Posterior cingulate gyrus (tissue), 11 donors: ENCODE measurements at places on chromosomes 6 and 20.

GRCh38 chr6:138428944-138429598, 25.0 kb downstream of the HEBP2 start:
- DNase-seq, result no peak

- DNase-seq, result no peak
These were observed 42.9 kb downstream of the ID4 start for GRCh38 chr6:19880066-19880465.

DNA sequence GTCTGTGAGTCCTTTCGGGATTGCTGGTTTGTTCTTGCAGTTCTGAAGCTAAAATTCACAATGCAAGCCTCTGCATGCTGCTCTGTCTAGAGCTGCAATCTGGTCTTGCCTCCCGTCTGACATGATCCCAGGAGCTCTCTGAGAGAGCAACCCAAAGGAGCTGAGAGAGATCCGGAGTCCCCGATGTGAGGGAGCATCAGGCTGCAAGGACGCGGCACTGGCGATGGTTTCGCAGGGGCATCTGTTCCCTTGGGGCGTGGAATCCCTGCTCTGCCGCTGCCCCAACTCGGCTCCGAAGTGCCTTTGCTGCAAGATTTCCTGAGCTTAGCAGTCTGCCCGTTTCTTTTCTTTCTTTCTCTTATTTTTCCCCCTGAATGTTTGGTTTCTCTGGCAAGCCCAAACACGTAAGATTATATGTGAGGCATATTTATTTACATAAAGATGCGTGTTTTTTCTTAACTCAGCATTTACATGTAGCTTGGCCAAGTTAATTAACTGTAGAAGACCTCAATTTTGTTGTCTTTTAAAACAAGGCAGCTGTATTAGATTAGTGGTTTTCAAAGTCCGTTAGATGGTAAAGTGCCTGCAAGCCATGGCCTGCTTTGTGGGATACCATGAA, 873.0 kb downstream of the KIF16B start:
- peak; percentile 25 for DNase-seq

DNA sequence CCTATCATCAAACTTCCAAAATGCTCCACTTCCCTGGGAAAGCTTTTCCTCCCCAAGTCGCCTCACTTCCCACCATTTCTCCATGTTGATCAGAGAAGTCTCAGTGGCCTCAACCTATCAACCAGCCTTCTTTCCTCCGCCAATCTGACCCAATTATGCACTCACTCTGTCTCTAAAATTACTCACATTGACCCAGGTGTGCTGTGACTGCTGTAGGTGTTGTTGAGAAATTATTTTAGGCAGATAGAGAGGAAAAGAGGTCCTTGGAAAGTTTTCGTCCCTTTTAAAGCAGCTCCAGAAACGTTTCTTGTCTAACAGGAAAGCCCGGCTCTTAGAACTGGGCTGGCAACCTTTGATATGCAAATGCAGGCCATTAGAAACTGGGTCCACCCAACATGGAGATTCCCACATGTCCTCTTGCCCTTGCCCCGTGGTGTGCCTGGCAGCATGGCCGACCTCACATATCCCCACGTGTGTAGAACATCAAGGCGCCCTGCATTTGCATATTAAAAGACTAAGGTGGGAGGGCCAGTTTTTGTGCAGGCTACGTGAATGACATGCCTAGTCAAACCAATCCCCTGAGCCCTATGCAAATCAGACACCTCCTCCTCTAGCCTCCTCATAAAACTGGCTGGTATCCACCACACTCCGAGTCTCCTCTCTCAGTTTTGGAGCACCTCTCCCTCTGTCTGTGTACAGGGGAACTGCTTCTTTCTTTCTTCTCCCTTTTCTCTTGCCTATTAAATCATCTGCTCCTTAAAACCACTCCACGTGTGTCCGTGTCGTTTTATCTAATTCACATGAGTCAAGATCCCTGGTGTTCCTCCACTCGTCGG, 12.9 kb downstream of the IPCEF1 start:
- no peak for DNase-seq

DNA sequence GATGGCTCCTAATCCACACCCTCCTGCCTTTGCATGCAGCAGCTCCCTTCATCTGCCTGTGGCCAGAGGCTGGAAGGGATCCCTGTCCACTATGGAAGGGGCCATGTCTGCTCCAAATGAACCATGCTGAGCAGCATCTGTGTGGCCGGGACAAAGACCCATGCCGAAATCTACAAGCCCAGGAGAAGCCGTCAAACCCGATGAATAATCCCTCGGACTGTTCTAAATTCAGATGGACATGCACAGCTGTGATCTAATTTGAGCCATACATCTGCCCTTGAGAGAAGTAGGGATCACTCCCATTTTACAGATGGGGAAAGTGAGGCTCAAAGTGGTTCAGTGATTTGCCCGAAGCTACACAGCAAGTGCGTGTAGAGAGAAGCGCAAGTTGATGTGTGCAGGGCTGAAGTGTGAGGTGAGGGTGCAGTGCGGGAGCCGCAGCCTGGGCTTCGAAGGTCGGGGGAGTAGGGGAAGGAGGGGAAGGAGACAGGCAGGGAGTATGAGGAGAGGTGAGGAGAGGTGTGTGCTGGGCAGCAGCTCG, 22.6 kb upstream of the CDH22 start:
- DNase-seq, result no peak

GRCh38 chr20:56440346-56441007, 27.9 kb upstream of the RTF2 start:
- no peak for DNase-seq

DNA sequence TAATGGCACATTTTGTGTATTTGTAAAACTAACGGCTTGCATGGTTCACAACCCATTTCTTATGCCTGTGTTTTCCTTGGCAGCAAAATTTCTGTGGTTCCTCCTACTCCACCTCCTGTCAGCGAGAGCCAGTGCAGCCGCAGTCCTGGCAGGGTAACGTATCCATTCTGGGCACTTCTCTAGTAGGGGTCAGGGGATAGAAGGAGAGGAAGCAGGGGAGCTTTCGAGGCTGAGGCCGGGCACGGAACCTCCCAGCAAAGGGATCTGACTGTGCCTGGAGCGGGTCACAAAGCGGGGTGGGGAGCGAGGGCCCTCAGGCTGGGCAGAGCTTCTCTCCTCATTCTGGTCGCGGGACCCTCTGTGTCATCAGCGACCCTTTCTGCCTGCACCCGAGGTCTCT, 58.4 kb downstream of the SYTL3 start:
- DNase-seq, result no peak

DNA sequence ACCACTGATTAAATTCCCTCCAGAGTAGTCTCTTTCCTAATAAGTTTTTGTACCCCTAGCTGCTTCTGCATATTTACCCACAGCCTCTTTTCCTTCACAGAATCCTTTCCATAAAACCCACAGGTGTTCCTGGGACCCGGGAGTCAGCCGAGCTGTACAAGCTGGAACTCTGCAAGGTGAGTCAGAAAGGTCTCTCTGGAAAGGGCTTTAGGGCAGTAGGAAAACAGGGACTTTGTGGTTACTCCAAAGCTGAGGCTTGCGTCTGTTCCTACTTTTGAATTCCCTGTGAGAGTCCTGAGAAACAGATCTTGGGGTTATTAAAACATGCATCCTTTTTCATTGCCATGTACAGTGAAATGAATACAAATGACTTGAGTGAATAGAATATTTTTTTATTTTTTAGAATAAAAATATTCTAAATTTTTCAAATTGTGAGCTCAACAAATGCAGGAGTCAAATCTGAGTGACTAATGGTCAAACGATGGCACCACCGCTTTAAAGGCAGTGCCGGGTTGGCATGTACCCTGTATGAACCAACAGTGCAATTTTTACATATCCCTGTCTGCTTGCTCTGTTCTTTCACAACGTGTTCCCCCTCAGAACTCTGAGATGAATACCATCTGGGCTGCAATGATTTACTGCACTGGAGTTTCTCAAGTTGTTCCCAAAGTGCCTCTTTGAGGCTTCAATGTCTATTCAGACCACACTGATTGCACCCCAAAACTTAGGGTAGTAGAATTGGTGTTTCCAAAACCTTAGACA, 78.4 kb downstream of the GFRAL start:
- DNase-seq, result no peak

GRCh38 chr6:138406443-138406842, 2.4 kb downstream of the HEBP2 start:
- no peak for DNase-seq

DNA sequence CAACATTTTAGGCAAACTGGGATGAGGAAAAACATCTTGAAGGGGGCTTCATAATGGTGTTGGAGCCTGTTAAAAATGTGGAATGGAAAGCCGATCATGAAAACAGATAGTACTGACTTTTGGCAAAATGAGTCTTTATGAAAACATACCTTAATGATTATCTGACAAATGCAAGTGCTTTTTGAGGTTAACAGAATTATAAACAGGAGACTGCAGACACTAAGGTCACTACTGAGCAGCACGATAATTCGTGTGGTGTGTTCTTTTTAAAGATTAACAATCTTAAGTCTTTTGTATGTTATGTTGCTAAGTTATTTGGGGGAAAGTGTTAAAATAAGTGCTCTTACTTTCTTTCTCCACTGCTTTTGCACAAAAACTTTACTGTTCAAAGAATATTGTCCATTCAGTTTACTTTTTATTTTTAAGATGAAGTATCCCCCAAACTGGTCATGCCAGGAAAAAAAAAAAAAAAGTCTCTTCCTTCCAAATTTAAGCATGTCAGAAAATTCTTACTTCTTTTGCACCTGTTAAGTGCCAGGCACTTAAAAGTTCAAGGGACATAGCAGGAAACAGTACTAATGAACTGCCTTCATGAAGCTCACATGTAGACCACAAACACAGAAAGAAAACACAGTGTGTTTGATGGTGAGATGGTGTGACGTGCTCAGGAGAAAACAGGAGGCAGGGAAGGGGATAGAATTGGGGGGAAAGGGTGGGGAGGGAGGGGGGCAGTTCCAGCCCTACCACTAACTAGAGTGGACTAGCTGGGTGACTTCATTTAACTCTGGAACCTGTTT, 73.2 kb downstream of the CDYL start:
- no peak for DNase-seq

- DNase-seq, result peak; percentile 74
These were observed 20.0 kb downstream of the NOL4L start for GRCh38 chr20:32564921-32565734.

- DNase-seq, result no peak
These were observed 259.0 kb downstream of the FOXC1 start for GRCh38 chr6:1868561-1869261.

- DNase-seq, result no peak
These were observed 41.9 kb upstream of the PLN start for GRCh38 chr6:118506071-118506638.

DNA sequence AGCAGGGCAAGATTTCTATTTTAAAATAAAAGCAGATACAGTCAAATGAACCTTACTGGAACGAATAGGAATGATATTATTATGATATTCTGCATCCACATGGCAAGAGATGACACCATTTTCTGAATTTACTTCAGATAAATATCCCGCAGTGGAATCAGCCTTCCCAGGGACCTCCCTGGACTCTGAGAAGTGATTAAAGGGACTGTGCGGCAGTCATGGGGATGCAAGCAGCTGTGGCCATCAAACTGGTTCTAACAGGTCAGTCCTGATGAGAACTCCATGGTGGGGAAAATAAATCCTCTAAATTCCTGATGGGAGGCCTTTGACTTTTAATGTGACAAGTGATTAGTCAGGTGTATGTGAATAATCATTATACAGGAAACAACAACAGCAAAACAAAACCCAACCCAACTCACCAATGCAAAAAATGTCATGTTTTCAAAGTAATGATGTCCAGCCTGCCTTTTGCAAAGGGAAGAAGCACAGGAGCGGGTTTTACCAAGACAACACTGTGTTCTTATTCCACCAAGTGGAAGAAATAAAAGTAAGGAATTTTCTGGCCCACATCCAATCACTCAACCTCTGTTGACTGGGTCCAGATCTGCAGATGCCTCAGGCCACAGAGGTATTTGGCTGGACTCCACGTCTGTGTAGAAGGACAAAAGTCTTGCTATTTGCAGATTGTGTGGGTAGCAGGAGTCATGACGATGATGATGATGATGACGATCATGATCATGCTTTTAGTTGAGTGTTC, 61.9 kb upstream of the CITED2 start:
- DNase-seq, result no peak

GRCh38 chr6:9248133-9248532, 812.8 kb upstream of the SLC35B3 start:
- DNase-seq, result no peak

DNA sequence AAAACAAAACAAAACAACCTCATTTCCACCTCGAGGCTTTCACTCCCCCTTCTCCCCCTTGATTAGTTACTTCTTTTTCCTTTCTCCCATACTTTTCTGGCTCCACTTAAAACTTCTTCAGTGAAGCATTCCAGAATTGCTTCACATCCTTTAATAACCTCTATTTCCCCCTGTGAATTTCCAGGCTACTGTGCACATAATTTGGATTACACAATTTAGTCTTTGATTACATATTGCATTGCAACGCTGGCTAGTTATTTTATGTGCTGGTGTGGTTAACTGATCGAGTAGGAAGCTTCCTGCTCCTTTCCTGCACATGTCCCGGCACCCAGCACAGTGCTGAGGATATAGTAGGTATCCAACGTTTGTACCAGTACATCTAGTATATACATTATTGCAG, 28.1 kb upstream of the EEF1E1 start:
- DNase-seq, result no peak

GRCh38 chr6:75084872-75085381, 120.9 kb downstream of the COL12A1 start:
- DNase-seq, result no peak

- DNase-seq, result no peak
These were observed 679.5 kb downstream of the KHDRBS2 start for GRCh38 chr6:61606500-61606899.

- DNase-seq, result no peak
These were observed 94.7 kb upstream of the ZNF322 start for GRCh38 chr6:26754212-26754611.

DNA sequence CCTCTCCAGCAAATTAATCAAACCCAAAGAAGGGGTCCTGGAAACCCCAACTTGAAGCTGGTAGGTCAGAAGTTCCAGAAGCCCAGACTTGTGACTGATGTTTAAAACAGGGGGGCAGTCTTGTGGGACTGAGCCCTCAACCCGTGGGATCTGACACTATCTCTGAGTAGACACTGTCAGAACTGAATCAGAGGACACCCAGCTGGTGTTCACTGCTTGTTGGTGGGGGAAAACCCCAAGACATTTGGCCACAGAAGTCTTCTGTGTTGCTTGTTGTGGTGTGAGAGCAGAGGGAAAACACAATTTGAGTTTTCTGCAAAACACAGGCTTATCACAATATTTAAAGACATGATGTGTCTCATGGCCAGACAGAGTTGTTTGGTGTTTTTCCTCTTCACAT, 29.9 kb downstream of the KIF13A start:
- no peak for DNase-seq

DNA sequence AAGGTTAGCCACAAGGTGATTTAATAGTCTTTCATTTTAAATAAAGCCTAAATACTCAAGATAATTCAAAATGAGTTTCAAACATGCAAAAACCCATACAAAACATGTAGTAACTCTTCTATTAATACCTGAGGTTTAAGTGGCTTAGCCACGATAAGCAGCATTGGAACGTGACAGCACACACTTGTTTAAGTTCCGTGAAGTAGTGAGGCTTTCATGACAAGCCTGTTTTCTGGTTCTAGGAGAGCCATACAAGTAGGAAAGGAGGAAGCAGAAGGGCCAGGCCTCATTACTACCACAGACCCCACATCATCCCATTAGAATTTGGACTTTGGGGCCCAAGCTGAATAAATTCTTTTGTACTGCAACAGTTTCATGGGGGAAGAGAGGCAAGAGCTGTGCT, 54.3 kb upstream of the PRND start:
- DNase-seq, result no peak

GRCh38 chr20:55935448-55936208, 69.7 kb downstream of the CBLN4 start:
- peak; percentile 81 for DNase-seq
